Bladder microvascular endothelial cell (primary cell): ENCODE measurements at places on chromosomes 16 and 17. TPM values are rescaled to one million over a fixed set of nuclear protein-coding genes. Genes with fewer than 3 reads are reported as not detected.

The MFAP4 gene
- not detected in 2 replicates for total RNA-seq

The SLC52A1 gene
- under 0.01 and 0.19 TPM in 2 replicates for total RNA-seq

The PRR15L gene
- total RNA-seq, result not detected in 2 replicates

The IGF2BP1 gene
- total RNA-seq, result 0.13 and 0.16 TPM in 2 replicates
